ENCODE measurements at places on chromosomes 2 and 18. TPM values are rescaled to one million over a fixed set of nuclear protein-coding genes. Genes with fewer than 3 reads are reported as not detected.

Gene FEZ2
- 182 TPM for total RNA-seq

Gene LYG2
- total RNA-seq: not detected

Gene MOGAT1
- total RNA-seq: not detected

Gene PLCD4
- total RNA-seq: 38.0 TPM

Gene CYRIA
- 9.5 TPM for total RNA-seq

Gene PAX8
- total RNA-seq: 0.34 TPM

Gene CTLA4
- total RNA-seq: not detected

Gene CFC1
- not detected for total RNA-seq

Gene NAPG
- 13.9 TPM for total RNA-seq

Gene SCG2
- not detected for total RNA-seq

Gene RAX
- total RNA-seq: not detected

Gene CDKL4
- not detected for total RNA-seq

Gene GREB1
- total RNA-seq: 14.6 TPM

Gene LHCGR
- not detected for total RNA-seq

Gene SLC23A3
- total RNA-seq: 0.86 TPM

Gene RAB12
- 91.4 TPM for total RNA-seq

Gene NCKAP1
- 146 TPM for total RNA-seq

Gene AQP12B
- not detected for total RNA-seq

Gene FZD7
- 32.1 TPM for total RNA-seq

Gene SOS1
- 31.5 TPM for total RNA-seq

Gene PIEZO2
- total RNA-seq: 0.15 TPM

Gene ASXL3
- 0.41 TPM for total RNA-seq

Gene IGFBP5
- total RNA-seq: 341 TPM

Gene ANKRD30BL
- not detected for total RNA-seq

Gene NIFK
- 49.2 TPM for total RNA-seq

Gene NT5C1B
- total RNA-seq: not detected

Gene COBLL1
- total RNA-seq: 5.6 TPM

Gene ALPG
- total RNA-seq: not detected

Gene ZCCHC2
- total RNA-seq: 35.5 TPM

Gene AGPS
- total RNA-seq: 32.2 TPM

Gene LRP1B
- 0.78 TPM for total RNA-seq

Gene SLC11A1
- 3.3 TPM for total RNA-seq

Gene SP5
- total RNA-seq: not detected

Gene MGAT4A
- total RNA-seq: 12.3 TPM

Gene TSPYL6
- total RNA-seq: not detected

Gene MFSD6
- 4.0 TPM for total RNA-seq

Gene UGGT1
- 31.2 TPM for total RNA-seq

Gene FN1
- total RNA-seq: 64.3 TPM

Gene C1GALT1C1L
- total RNA-seq: 0.23 TPM

Gene NYAP2
- 0.75 TPM for total RNA-seq

Gene CYS1
- total RNA-seq: 0.17 TPM

Gene ACKR3
- total RNA-seq: 23.2 TPM

Gene ANKRD53
- 0.58 TPM for total RNA-seq

Gene SERPINB5
- total RNA-seq: not detected

Gene SCYGR8
- total RNA-seq: not detected

All from psoas muscle (tissue), 8 donors.